Upper lobe of right lung (tissue), 1 donor: ENCODE measurements at places on chromosomes 11 and 22.

DNA sequence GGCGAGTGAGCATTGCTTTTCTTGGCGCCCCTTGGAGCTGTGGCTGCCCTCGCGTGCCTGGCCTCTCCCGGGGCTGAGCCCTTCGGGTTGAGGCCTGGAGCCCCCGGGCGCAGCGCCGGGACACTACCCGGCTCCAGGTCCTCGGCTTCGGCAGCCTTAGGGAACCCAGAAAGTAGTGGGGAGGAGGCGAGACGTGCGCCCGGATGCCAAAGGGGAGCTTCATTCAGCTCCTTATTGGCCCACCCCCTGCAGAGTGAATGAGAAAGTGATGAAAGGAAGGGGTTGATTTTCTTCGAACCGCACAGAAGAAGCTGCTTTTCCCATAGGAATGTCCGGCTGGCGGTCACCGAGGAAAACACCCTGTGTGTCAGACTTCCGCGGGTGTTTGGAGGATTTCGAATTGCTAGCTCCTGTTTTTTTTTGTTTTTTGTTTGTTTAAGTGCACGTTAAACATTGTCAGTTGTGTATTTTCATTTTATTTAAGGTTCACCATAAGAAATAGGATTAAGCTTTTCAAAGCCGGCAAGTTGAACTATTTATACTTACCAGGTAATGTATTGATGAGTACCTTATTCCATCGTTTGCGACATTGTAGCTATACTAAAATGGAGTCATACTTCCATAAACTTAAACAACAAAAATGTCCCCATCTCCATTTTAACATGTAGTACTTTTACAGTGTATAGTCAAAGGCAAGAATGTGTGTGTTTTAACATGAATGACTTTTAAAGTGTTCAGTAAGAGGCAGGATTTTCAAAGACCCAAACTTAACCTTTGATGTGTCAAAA, 841 bp upstream of the EIF4G2 start:
- DNase-seq, result no peak

GRCh38 chr11:124200671-124201070, 17.5 kb downstream of the OR10D3 start:
- DNase-seq, result no peak

DNA sequence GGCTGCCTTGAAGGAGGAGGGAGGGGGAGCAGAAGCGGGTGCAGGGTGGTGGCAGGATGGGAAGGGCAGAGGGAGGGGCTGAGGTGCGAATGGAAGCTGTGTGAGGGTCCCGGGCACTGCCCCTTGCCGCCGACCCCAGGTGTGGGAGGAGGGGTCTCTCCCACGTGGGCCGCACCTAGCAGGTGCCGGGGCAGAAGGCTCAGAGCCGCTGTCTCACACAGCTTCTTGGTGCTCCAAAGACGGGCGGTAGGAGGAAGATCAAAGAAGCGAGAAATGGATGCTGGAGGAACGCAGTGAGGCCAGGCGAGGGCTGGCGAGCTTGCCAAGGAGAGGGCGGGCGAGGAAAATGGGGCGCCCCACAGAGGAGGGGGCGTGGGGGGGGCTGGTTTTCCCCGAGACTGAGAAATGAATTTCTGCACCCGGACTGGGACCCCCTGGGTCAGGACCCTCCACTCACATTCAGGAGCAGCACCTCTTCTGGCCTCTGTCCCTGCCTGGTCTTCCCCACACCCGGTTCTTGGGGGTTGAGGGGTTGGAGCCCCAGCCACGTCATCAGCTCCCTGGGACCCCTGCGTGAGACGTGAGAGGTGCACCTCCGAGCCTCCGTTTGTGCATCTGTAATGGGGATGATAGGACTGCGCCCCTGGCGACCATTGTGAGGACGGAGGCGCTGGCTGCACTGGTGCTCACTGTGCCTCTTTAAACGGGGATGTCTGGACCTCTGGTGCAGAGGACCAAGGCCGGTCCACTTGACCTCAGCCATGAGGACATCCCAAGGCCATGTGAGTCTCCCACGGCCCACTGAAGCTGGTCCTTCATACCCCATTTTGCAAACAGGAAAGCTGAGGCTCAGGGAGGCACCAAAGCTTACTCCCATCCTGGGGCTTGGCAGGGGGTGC, 16.8 kb downstream of the LSP1 start:
- DNase-seq, result peak; percentile 57

- no peak for DNase-seq
Measured at GRCh38 chr22:35053060-35053835, 12.7 kb upstream of the ISX start.

DNA sequence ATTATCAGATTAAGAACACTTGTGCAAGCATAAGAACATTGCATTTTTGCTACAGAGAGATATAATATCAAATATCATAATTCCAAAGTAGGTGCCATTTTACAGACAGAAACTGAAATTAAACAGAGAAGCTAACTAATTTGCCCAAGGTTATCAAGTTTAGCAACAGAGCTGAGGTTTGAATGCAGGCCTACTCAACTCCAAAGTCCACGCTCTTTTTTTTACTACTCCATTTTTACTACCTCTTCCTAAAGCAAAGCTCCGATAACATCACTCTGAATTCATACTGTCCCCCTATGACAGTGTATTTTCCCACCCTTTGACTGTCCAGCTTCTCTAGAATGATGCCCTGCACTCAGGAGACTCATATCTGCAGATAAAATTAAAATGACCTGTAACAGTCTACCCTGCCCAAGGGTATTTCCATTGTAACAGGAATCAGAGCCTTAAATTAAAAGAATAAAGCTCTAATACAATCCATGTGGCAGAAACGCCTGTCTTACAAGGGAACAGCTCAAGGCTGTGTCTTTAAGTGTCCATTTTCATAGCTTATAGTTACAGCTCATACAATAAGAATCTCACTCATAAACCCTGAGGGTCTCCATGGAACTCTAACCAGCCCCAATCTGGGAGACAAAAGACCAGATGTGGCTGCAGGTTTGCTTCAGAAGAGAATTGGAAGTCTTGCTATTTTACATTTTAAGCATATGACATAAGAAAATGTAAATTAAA, 36.8 kb downstream of the ALG9 start:
- DNase-seq, result no peak

GRCh38 chr11:62472063-62472884, 53.4 kb downstream of the SCGB1A1 start:
- DNase-seq, result no peak

- peak; percentile 57 for DNase-seq
Measured at GRCh38 chr11:44813401-44813800, 86.6 kb downstream of the TSPAN18 start.

DNA sequence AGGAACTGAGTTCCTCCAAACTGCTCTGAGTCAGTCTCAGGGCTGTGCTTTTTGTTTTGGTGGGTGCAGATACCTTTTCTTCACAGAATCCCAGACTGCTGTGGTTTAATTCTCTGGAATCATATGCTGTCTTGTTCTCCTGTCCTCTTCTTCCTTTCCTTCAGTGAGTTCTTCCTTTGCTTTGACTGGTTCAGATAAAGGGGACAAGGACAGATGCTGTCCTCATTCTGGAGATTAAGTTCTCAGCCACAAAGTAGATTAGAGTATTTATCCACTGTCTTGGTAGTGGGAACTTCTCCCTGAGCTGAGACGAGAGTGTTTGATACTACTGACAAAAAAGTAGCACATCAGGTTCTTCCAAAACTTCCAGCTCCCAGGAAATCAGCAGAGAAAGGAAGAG, 13.3 kb downstream of the ZDHHC5 start:
- DNase-seq, result no peak

GRCh38 chr11:68569357-68569756, 108.8 kb downstream of the PPP6R3 start:
- DNase-seq, result no peak

GRCh38 chr22:22721681-22722354, 77.4 kb downstream of the GGTLC2 start:
- peak; percentile 87 for DNase-seq

- no peak for DNase-seq
Measured at GRCh38 chr11:95698676-95699557, 90.7 kb downstream of the FAM76B start.

- DNase-seq, result no peak
Measured at GRCh38 chr11:10413268-10413667, 41.8 kb upstream of the AMPD3 start.

GRCh38 chr22:27720860-27721259, 80.7 kb downstream of the MN1 start:
- peak; percentile 28 for DNase-seq

- peak; percentile 20 for DNase-seq
Measured at GRCh38 chr22:23501708-23502107, 78.4 kb downstream of the IGLL1 start.

DNA sequence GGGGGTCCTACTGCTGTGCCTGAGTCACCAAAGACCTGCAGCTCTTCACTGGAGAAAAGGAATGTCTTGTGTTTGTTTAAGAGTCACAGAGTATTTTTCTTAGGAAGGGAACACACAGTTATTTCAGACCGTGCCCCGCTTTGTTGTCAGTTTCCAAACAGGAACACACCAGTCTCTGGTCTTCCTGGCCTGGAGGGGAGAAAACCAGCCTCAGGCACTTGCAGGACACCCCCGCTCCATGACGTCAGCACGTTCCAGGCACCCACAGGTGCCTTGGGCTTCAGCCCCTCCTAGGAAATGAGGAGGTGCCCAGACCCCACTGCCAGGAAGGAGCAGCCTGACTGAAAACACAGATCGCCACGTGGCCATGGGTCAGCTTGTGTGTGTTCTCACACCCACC, 5.4 kb downstream of the DEAF1 start:
- no peak for DNase-seq

- no peak for DNase-seq
Measured at GRCh38 chr11:74612877-74613276, 20.5 kb downstream of the POLD3 start.
